NCI-H2081 treated with DMSO at 0.1 percent for 48 hours (cell line): ENCODE measurements at places on chromosomes 11 and 22.

- DNase-seq, result no peak
Measured at GRCh38 chr22:43828998-43829782, 17.1 kb upstream of the EFCAB6 start.

DNA sequence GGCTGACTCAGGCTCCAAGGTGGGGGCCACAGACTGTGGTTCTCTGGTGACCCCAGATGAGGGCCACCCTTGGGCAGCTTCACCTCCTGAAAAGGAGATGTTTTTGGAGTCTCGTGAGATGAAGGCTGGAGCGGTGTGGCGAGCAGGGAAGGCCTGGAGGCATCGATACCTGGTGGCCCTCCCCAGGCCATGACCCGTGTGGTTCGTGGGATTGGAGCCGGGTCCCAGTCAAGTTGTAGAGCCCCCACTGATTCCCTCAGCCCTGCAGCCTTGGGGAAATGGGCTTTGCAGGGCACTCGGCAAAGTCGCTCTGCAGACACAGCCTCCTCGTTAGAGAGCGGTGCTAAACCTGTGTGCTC is 1083.4 kb downstream of the BRD1 start:
- DNase-seq, result no peak

GRCh38 chr11:26105762-26106423 is 226.0 kb upstream of the ANO3 start:
- no peak for DNase-seq

DNA sequence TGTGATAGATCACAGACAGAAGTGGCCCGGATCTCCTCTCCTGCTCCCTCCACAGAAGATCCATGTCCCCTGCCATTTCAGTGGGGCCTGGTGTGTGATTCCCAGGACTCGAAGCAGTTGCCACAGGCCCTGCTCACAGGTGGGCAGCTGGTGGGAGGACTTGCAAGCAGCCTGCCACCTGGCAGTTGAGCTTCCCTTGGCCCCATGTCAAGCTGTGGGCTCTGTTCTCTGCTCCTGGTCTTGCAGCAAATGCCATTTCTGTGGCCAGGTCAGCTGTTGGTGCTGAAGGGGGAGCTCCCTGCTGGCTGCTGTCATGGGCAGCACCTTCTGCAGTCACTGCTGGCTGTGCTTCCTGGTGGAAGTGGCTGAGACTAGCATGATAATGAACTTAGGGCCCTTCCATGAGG is 59.1 kb upstream of the SLC22A12 start:
- no peak for DNase-seq

DNA sequence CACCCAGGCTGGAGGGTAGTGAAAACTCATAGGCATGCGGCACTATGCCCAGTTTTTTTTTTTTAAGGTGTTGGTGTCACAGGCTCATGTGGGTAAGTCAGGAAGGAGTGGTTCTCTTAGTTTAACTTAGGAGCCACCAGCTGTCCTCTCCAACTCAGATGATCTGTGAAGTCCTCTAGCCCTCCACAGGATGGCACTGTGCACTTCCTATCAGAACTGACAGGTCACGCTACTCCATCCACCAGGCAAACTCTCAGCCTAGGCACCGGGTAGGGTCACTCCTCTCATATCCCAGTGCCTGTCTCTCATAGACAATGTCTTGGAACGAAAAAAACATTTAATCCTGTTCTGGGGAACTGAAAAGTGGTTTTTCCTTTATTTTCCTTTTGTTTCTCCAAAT is 16.5 kb downstream of the NAP1L4 start:
- DNase-seq, result no peak

GRCh38 chr11:35013514-35014233 is 97.3 kb downstream of the PDHX start:
- DNase-seq, result no peak

DNA sequence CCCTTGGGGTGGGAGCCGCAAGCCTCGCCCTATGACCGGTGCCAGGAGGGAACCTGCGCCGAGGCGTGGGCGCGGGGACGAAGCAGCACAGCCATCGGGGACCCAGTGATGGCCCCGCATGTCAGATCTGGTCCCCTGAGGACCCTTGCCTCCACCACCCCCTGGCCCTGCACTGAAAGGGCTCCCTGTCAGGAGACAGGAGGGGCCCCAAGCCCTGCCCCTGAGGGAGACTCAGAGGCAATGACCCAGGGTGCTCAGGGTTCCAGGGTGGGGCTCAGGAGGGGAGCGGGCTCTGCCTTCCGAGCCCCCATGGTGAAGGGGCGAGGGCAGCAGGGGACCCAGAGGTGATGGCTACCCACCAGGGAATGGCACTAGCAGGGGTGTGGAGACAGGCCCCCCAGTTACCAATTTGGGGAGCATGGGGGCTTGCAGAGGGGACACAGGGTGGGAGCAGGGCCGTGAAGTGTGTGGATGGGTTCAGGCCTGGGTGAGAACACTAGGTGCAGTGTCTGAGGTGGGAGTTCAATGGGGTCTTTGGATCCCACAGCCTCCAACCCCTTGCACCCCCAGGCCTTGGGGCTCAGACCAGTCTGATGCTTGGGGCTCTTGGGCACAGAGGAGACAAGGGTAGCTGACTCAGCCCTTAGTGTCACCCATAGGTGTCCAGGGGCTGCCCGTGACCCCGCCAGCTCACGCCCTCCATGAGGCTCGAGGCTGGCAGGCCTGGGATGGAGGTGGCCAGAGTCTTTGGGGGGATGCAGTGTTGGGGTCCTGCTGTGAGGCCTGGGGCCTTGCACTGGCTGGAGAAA is 499 bp downstream of the LRRC56 start:
- no peak for DNase-seq

DNA sequence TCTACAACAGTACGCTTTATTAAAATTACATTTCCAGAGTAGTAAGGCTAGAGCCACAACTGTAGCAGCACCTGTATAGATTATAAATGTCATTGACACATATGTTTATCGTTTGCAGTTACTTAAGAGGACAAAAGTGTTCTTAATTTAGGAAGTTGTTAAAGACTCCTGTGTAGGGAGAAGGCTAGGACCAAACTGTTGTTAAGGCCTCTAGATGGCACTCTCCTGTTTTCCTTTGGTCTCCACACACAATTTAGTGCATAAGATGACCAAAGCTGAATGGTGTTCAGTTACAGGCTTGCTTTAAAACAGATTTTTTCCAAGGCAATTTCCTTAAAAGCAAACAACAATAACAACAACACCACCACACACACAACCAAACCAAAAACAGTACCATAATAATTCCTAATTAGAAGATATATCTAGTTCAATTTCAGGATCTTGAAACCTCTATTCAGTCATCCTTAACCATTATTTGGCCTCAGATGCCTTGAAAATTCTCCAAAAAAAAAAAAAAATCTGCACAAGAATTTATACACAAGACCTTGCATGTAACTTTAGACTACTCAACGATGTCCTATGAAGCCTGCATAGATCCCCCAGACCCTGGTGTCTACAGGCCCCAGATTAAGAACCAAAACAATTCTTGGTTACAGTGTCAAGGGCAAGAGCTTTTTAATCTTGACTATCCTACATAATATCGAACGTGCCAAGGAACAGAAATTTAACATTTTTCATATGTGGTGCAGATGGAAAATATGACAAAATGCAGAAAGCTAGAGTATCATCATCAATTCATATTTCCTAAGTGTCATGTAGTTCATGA is 42.6 kb upstream of the APOA1 start:
- DNase-seq, result peak; percentile 11

DNA sequence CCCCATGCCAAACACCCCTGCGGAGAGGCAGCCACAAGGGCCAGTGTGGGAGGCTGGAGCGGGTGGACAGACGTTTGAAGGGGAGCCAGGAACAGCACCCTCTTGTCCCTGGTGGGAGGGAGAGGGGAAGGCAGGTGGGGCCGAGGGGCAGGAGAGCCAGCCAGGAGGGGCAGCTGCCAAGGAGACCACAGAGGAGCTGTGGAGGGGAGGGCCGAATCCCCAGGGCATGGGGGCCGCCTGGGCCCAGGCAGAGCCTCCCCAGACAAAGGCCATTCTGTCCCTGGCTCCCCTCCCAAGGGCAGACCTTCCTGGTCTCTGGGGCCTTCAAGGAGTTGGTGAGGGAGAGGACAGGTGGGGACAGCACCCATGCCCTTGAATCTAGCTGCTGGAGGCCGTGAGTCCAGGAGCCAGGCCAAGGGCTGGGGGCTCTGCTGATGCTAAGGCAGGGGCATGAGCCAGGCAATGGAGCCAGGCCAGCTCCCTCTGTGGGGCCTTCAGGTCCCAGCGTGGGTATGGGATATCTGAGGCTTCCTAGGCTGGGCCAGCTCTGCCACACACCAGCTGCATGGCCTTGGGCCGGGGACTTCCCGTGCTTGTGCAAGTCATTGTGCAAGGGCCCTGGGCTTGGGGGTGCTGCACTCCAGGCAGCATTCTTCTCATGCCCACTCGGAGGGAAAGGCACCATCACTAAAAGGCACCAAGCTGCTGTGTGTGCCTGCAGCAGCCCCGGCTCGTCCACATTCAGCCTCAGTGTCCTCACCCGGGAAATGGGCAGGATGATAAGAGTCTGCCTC is 11.4 kb downstream of the EMID1 start:
- DNase-seq, result no peak

GRCh38 chr11:83671289-83671688 is 385.1 kb upstream of the CCDC90B start:
- DNase-seq, result no peak
